ENCODE measurements at places on chromosomes 6 and 20. TPM values are rescaled to one million over a fixed set of nuclear protein-coding genes. Genes with fewer than 3 reads are reported as not detected.

SLC35D3 gene
- polyA plus RNA-seq: not detected

CCM2L gene
- polyA plus RNA-seq: not detected

FERMT1 gene
- polyA plus RNA-seq: 0.04 TPM

FAM110A gene
- 9.2 TPM for polyA plus RNA-seq

SYCP2L gene
- polyA plus RNA-seq: 0.12 TPM

METTL24 gene
- not detected for polyA plus RNA-seq
